ENCODE measurements at places on chromosomes 5 and 9. TPM values are rescaled to one million over a fixed set of nuclear protein-coding genes. Genes with fewer than 3 reads are reported as not detected.

Gene CEL
- 3.4 TPM for total RNA-seq

Gene ANGPTL2
- total RNA-seq = 17.5 TPM

- DNase-seq = peak; percentile 73
These were observed 80.0 kb upstream of the TNC start for GRCh38 chr9:115198001-115198400.

Gene IQGAP2
- 1.9 TPM for total RNA-seq

- no peak for DNase-seq
These were observed 335.4 kb downstream of the NTRK2 start for GRCh38 chr9:85004818-85005413.

Gene ZNF366
- total RNA-seq = not detected

- DNase-seq = peak; percentile 98
These were observed 159.3 kb downstream of the NR3C1 start for GRCh38 chr5:143244000-143244736.
